ENCODE measurements at places on chromosomes 12 and 14.

DNA sequence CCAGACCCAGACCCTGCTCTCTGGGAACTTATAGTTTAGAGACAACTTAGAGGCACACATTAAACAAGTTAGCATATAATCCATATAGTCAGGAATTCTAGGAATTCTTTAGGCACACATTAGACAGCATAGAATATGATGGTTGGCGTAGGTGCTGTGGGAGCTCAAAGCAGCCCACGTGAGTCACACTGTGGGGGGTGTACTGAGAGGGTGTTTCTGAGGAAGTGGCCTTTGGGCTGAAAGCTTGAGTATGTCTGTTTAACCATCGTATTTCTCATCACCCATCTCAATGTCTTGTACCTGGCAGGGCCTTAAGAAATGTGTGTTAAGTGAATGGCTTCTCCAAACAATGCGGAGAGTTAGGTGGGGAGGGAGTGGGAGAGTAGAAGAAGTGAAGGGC lies 67.2 kb downstream of the TMEM30B start:
- no peak for DNase-seq

DNA sequence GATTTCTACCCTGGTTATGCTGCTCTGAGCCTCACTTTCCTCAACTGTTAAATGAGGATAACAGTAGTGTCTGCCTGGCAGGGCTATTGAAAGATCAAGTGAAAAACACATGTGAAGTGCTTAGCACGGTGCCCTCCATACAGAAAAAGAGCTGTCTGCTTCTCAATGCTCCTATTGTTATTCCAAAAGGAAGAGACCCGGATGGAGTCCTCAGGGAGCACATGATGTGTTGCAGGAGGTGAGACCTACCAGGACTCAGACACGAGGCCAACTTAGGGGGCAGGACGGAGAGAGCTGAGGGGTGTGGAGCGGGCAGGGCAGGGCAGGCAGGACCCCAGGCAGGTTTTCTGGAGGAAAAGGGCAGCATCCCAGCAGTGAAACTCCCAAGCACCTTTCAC lies 8.9 kb downstream of the FAIM2 start:
- no peak for DNase-seq

DNA sequence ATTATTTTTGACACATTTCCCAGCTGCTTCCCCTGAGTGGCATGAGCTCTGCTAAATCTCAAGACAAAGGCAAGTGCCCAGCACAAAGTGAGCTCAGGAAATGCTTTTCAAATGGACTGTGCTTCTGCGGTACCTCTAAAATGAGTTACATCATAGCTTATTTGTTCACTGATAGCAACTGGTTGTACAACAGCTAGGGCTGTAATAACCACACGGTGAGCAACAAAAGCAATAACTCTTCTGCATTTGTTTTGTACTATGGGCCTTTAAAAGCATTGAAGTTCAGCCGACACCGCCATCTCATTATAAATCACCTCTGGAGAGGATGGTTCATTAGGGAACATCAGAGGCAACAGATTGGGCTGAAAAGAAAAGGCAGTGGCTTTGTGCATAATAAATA lies 475.0 kb downstream of the GLT1D1 start:
- DNase-seq, result no peak

GRCh38 chr14:101743701-101744100 lies 17.8 kb upstream of the PPP2R5C start:
- no peak for DNase-seq

DNA sequence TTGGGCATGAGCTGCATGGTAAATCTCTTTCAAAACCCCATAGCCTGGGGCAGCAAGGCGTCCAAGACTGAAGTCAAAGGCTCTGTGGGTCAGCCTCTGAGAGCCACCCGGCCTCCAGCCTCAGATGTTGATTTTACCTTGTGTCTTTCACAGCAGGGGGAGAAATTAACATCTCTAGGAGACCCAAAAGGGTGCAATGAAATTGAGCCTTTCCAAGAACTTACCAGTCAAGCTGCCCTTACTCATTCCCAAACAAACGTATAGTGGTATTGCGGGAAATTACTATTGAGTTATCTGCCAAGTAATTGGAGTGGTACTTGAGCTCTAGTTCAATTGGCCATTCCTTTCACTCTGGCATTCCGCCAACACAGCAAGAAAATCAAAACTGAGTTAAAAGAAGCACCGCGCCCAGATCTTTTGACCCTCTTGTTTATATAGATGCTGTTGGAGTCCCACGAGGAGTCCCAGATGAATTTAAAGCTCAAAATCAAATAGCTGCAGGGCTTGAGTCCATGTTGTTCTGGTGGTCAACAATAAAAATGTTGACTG lies 380.7 kb upstream of the SYT1 start:
- DNase-seq, result no peak

DNA sequence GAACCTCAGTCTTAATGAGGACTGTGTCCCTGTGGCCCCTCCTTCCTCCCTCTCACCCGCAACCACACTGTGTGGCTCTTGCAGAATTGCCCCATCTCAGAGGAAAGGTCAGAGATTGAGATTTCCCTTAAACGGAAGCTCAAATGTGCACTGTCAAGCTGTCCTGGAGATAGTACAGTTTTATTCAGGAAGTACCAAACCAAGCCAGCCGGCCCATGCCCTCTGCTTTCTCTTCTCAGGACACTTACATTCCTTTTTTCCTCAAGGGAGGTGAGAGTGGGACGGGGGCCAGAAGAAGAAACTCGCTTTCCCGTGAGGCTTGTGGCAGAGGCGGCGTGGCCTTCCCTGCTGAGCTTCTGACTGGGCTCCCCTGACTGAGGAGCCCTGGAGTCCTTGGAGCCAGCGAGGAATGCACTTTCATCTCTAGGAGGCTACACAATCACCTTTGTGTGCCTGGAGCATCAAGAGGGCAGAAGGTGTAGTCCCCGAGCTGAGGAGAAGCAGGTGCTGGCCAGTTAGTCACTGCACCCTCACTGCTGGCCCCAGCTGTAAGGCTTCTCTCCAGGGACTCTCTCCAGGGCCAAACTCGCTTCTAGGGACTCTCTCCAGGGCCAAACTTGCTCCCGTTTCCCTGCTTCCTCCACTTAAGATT lies 24.1 kb upstream of the ATP2A2 start:
- no peak for DNase-seq

GRCh38 chr14:51726166-51726899 lies 74.6 kb downstream of the FRMD6 start:
- no peak for DNase-seq

DNA sequence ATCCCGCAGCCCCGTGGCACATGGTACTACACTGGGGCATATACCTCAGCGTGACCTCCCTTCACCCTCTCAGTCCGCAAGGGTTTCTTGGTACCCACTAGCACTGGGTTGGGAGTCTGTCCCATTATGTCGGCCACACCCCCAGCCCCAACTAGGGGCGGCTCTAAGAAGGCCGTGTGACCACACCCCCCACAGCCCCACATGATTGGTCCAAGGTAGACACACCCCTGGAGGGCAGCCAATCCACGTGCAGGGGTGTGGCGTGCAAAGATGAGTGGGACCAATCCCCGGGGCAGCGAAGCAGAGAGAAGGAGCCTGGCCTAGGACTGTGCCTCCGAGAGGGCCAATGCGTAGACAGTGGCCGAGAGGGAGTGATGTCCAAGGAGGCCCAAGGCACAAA lies 34.6 kb upstream of the BEGAIN start:
- no peak for DNase-seq

GRCh38 chr12:117972301-117972700 lies 3.5 kb upstream of the KSR2 start:
- no peak for DNase-seq

DNA sequence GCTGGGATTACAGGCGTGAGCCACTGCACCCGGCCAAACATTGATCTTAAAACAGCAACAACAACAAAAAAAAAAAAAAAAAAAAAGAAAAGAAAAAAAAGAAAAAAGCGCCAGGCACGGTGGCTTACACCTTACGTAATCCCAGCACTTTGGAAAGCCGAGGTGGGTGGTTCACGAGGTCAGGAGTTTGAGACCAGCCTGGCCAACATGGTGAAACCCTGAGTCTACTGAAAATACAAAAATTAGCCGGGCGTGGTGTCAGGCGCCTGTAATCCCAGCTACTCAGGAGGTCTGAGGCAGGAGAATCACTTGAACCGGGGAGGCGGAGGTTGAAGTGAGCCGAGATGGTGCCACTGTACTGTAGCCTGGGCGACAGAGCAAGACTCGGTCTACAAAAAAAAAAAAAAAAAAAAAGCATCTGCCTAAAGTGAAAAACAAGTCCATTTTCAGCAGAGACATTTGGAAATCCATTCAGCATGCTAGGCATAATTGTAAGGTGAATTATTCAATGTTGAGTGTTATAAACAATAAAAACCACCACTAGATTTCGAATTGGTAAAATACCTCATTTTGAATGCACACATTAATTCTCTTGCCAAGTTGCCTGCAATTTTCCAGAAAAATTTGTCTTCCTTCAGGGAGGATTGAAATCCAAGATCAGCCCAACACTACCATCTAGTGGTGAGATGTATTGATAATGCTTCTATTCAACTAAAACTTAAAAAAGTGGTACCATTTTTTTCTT lies 8.0 kb upstream of the CERS5 start:
- DNase-seq, result no peak

DNA sequence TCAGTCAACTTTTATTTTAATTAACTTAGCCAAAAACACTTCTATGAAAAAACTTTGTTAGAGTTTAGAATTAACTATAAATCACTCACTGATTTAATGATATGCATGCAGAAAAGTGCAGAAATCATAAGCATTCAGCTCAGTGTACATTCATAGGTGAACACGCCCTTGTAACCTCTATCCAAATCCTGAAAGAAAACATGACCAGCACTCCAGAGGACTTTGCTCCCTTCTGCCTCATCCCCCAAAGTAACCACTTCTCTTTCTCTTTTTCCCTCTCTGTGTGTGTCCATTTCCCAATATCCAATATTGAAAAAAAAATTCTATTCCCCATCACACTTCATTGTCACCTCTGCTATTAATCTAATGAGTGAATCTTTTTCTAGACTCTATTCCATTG lies 197.1 kb upstream of the FAR2 start:
- DNase-seq, result no peak

DNA sequence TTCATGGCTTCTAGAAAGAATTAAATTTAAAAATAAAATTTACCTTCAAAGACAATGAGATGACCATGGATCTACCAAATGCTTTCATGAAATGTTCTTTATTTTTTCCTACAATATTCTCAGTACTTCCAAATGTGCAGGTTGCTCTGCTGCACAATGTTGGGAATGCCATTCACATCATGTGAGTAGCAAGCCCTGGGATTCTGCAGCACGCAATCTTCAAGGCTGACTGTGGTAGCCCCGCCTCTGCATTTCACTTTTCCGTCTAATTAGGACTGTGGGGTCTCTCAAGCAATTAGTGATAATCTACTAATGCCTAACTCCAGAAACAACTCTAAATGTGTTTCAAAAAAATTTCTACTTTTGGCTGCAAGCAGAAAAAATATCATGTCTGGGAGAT lies 13.7 kb upstream of the NTN4 start:
- no peak for DNase-seq

DNA sequence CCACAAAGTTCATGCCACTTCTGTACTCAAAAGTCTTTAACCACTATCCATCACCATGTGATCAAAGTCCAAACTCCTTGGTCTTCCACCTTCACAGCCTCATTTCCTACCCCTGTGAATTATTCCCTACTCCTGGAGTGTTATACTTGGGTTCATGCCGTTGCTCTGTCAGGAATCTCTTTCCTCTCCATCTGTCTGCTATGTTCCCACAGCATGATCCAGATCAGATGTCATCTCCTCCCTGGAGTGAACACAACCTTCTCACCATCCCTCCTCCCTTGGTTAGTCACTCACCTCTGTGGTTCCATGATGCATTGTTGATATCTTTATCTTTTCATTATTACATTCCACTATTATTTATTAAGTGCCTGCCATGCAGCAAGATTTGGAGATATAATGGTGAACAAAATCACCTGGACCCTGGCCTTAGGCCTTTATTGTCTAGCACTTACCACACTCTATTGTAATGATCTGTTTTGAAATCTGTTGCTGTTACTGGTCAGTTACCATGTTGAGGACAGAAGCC lies 22.4 kb downstream of the LACRT start:
- no peak for DNase-seq

- no peak for DNase-seq
Measured at GRCh38 chr12:31727192-31727591, 1.6 kb downstream of the AMN1 start.

- no peak for DNase-seq
Measured at GRCh38 chr14:103699261-103699661, 16.0 kb downstream of the XRCC3 start.

DNA sequence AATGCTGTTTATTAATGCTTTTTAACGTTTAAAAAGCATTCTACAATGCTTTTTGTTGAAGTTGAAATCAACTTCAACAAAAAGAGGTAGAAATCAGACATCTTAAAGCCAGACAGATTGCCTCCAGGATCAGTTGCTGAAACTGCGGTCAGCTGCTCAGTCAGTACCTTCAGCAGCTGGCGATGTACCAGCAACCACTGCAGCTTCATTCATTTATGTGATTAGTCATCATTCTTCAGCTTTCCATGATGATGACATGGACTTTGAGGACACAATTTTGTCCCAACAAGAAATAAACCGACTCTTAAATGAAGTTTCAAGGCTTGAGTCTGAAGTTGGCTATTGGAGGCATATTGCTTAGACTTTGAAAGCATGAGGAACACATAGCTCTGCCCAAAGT lies 31.5 kb upstream of the NUAK1 start:
- no peak for DNase-seq

DNA sequence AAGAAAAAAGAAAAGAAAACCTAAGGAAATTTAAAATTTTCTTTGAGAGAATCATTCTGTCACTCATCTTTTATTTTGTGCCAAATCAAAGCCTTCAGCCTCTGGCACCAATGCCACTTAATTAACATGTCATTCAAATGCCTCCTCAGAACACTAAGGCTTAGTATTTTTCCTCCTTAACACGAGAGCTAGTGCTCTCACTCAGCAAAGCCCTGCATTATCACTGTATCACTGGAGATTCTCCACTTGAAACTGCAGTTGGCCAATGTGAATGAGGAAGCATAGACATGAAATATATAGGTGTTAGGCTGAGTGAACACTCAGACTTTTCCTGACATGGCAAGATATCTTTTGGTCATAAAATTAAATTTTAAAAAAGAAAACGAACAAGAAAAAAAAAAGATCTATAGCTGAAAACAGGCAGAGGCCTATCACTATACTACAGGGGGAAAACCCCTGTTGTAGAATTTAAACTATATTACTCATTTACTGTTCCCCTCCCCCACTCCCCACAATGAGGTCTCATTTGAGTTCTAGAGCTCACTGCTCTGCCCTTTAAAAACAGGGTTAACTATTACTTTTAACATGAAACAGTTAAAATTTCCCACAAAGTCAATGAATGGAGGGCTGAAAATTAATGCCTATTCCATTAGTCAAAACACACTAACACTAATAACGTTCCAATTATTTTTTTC lies 5.1 kb downstream of the MBIP start:
- DNase-seq, result no peak
